ENCODE measurements at places on chromosomes 3 and 15.

GRCh38 chr3:14548321-14548729 lies 8.2 kb upstream of the GRIP2 start:
- DNase-seq = peak; percentile 65

DNA sequence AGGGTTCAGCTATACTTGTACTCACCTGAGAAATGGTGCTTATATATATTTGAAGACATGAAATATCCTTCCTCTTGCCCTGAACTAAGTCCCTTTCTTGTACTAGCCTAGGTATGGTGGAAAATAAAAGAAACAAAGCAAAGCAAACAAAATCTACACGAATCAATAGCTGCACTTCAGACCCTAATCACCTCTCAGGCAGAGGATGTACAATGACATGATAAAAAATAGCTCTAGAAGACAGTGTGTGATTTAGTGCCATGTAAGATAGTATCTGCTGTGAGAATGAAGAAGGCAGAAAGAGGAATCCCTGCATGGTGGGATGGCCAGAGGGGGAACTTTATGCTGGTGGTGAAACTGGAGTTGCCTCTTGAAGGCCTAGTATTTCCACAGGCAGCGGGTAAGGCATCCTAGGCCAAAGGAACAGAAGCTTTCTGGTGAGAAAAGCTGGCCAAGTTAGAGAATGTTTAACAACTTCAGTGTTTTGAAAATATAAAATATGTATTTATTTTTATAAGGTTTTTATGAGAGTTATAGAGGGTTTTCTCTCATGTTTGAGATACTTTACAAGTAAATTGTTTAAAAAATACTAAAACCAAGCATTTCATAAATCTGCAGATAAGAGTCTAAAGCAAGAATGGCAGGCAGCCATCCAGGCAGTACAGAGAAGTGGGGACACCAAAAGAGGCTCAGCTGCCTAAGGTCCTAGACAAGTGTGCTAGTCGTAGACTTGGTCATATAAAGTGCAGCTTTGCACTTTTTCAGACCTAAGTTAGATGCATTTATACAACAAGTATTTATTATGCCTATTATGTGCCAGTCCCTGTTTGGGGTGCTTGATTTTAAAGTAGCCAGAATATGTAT lies 14.9 kb downstream of the LEKR1 start:
- no peak for DNase-seq

DNA sequence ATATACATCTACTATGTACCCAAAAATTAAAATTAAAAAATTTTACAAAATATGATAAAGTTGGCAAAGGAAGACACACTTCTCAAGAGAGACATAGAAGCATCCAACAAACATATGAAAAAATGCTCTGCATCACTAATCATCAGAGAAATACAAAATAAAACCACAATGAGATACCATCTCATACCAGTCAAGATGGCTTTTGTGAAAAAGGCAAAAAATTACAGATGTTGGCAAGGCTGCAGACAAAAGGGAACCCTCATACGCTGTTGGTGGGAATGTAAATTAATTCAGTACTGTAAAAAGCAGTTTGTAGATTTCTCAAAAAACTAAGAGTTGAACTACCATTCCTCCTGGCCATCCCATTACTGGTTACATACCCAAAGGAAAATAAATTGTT lies 581.7 kb upstream of the CCDC54 start:
- no peak for DNase-seq

DNA sequence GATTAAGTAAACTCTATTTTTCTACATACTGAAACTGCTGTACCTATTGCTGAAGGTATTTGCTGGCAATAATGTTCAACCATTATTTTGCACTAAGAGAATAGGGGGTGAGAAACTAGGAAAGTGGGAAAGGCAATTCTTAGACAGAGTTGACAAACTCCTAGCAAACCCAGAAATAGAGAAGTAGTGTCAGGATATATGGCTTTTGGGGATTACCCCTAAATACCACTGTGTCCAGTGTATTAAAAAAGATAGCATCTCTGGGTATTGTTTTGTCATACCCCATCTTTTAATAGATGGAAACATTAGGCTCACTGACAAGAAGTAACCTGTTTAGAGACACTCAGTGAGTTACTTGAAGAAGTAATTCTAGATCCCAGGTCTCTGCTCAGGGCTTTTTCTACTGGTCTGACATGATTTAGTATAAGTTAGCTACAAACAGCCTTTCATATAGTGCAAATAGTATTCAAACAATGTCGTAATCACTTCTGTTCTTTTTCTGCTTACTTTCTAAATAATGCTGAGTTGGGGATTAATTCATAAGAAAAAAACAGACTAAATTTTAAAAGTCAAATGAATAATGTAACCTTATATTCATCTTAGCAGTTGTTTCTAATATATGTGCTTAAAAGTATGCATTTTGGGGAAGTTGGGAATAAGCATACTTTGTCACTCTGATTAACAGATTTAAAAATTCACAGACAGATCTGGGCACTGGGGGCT lies 107.2 kb downstream of the IL1RAP start:
- peak; percentile 13 for DNase-seq

DNA sequence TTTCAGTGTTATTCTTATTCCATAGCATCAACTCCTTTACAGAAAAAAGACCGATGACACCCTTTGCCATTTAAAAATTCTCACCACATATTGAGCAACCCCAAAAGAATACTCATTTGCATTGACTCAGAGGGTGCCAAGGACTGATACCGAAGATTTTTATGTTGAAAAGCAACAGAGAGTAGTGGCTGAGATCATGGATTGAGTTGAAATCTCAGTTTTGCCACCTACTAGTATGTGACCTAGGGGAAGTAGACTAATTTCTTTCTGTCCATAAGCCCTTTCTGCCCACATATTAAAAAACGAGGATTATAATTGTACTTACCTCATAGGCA lies 313.9 kb upstream of the SATB1 start:
- DNase-seq = no peak

DNA sequence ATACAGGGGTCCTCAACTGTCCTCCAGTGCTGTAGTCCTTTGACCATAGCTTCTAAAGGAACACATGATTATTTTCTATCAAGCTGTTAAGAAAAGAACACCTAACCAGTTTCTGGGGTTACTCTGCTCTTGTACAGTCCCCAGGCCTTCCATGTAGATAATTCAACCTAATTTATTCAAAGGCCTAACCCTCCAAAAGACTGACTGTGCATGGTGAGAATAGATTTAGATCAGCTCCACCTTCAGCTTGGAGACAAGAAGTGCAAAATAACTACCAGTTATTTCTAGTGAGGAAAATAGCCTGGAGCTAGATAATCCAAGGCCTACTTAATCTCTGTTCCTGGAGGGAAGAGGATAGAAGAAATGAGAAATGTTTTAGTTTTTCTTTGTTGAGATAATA lies 87.9 kb downstream of the GMNC start:
- no peak for DNase-seq

GRCh38 chr15:75760704-75761435 lies 48.2 kb upstream of the CSPG4 start:
- DNase-seq = no peak

GRCh38 chr3:122091602-122092295 lies 36.6 kb downstream of the CD86 start:
- no peak for DNase-seq

GRCh38 chr3:42175386-42176240 lies 84.5 kb downstream of the TRAK1 start:
- no peak for DNase-seq

- no peak for DNase-seq
Observed at GRCh38 chr15:85118581-85118980, 136.9 kb downstream of the PDE8A start.

- DNase-seq = no peak
Observed at GRCh38 chr15:98853617-98854420, 153.8 kb downstream of the PGPEP1L start.

- no peak for DNase-seq
Observed at GRCh38 chr3:36784138-36784635, 19.8 kb upstream of the DCLK3 start.

DNA sequence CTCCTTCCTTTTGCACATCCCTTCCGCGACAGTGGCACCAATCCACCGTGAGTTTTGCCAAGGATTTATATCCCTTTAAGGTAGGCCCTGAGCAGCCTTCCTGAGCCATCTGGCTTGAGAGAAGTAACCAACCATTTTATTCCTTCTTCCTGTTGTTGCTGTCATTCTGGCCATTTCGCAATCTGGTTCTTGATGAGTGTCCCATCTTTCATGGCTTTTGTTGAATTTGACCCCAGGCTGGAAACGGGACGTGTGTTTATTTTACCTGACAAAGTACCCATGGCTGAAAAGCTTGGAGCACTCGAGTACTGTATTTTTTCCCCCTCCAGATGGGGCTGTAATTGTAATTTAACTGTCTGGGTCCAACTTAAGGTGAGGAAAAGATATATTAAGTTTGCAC lies 173.4 kb downstream of the WNT5A start:
- DNase-seq = no peak

- DNase-seq = no peak
Observed at GRCh38 chr3:167783781-167784180, 48.3 kb downstream of the SERPINI1 start.

- no peak for DNase-seq
Observed at GRCh38 chr3:14829811-14830210, 11.0 kb downstream of the FGD5 start.

DNA sequence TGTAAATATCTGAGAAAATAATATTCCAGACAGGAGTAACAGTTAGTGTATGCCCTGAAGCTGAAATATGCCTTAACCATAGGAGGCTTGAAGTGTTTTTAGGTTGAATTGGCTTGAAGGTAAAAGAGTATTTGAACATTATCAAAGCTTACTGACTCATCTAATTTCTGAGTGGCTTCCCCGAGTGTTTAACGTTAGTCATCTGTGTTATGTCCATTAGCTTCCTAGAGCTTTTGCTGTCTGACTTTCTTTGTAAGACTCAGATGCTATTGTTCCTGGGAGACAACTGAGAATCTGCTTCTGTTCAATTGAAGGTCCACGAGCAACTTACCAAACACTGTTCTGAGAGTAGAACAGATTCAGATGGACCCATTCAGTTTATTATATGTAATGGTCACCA lies 656.8 kb upstream of the NECTIN3 start:
- no peak for DNase-seq

GRCh38 chr3:186096290-186096689 lies 12.6 kb downstream of the ETV5 start:
- peak; percentile 5 for DNase-seq

GRCh38 chr3:58117561-58118181 lies 93.1 kb downstream of the DNASE1L3 start:
- DNase-seq = no peak

- DNase-seq = no peak
Observed at GRCh38 chr3:126121074-126121473, 37.1 kb upstream of the SLC41A3 start.

GRCh38 chr3:186849374-186849975 lies 7.0 kb downstream of the ADIPOQ start:
- peak; percentile 68 for DNase-seq

- no peak for DNase-seq
Observed at GRCh38 chr3:141346418-141346817, 21.9 kb upstream of the ZBTB38 start.

DNA sequence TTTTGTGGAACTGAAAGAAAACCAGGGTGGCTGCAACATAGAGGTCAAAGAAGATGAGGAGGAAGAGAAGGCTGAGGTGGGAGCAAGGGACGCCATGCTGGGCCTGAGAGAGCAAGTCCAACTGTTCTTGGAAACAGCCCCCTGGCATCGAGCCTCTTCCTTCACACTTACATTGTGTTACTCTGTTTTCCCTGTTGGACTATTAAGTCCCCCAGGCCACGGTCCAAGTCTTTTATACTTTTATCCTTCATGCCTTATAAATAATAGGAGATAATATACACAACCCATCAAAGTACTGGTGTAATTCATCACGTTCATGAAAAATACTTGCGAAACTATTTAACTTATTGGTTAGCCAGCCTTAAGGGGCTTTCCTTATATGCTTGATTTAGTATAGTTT lies 79.3 kb downstream of the ATG7 start:
- DNase-seq = no peak

- peak; percentile 92 for DNase-seq
Observed at GRCh38 chr3:72270072-72270681, 485.2 kb upstream of the PROK2 start.

- DNase-seq = no peak
Observed at GRCh38 chr3:183924543-183924942, 39.9 kb upstream of the PARL start.

DNA sequence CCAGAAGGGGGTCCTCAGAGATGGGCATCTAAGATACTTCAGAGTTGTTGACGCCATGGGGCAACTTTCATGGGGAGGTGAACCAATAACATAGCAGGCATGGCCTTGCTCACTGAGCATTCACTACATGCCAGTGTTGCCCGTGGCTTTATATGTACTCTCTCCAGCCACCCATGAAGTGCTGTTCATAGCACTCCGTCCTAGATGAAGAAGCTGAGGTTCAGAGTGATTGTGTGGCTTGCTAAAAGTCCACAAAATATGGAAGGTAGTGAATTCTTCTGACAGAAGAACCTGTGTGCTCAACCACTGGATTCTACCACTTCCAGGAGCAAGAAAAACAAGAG lies 9.8 kb upstream of the SEMA4B start:
- DNase-seq = no peak

GRCh38 chr15:42349186-42349585 lies 10.1 kb upstream of the CAPN3 start:
- DNase-seq = no peak

- DNase-seq = no peak
Observed at GRCh38 chr15:42735382-42736165, 1.4 kb downstream of the CDAN1 start.

- DNase-seq = no peak
Observed at GRCh38 chr3:186669378-186670084, 3.7 kb downstream of the HRG start.

DNA sequence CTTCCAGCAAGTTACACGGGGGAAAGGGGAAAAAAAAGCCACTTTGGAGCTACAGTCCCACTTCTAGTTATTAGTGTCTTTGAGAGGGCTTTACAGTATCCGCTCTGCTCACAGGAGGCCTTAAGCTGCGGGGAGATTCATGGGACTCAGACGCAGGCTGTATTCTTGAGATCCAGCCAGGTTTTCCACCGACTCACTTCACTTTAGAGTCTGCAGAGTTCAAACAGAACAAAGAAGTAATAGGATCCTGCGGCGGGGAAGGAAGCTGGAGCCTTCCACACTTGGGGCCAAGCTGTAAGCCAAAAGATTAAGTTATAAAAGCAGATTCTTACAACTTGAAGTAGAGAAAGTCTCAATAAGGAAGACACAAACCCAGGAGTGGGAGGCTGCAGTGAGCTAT lies 60.2 kb upstream of the FAM174B start:
- no peak for DNase-seq
